ENCODE measurements at places on chromosomes 1 and 21.

DNA sequence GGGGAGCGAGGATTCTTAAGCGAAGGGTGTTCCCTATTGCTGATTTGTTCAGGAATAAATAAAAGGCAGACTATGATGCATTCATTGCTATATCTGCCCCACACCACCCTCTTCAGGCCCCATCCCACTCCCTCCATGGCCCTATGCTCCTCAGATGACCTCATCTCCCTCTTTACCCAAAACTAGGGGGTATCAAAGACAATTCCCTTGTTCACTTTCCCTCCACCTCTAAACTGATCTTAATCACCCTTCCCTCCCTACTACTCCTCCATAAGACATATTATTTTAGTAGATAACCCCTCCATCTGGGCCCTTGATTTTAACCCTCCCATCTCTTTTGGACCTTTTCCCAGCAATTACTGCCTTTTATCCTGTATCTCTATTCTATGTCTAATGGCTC is 434.9 kb upstream of the RUNX1 start:
- no peak for DNase-seq

DNA sequence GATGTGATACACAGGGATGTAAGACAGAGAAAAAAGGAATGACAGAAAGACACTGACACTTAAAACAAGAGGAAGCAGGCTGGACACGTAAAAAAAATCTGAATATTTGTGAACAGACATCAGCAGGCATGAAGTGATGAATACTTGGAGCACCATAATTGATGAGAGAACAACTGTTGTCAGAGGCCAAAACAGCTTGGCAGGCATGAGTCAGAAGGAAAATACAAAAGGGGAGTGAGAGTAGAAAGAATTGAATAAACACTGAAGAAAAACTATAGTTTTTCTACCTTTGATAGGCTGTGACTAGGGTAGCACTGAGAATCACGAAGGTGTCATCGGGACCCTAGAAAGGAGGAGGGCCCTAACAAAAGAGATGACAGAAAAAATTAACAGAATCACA is 21.6 kb upstream of the GUCA2A start:
- no peak for DNase-seq

- no peak for DNase-seq
These were observed 55.9 kb downstream of the ZBTB18 start for GRCh38 chr1:244106837-244107493.

DNA sequence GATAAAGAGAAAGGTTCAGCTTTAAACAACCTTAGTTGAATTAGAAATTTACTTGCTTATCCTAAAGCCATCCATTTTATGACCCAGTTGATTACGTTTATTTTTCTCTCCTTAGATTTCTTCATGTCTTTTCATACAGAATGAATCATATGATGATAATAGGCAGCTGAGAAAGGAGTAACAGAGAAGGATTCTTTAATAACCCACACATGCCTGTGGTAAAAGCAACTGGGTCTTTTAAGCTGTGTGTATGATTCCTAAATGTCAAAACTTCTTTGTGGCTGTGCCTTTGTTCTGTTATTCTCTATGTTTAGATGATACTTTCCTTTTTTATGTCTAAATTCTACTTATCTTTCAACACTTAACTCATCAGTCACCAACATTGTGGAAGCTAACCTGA is 626.5 kb downstream of the NCAM2 start:
- DNase-seq: no peak

GRCh38 chr1:43558346-43558841 is 27.7 kb downstream of the PTPRF start:
- no peak for DNase-seq

DNA sequence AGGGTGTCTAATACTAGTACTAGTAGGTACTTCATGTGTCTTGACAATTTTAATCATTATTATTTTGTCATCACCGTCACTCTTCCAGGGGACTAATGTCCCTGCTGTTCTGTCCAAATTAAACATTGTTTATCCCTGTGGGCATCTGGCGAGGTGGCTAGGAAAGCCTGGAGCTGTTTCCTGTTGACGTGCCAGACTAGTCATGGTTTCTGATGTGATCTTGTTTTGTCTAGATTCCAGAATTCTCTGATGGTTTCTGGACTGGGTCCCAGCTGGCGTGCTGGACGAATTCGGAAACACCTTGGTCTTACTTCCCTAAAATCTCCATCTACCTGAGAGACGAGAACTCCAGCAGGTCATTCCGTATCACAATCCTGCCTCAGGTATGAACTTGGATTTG is 66.1 kb upstream of the FAM3B start:
- no peak for DNase-seq

DNA sequence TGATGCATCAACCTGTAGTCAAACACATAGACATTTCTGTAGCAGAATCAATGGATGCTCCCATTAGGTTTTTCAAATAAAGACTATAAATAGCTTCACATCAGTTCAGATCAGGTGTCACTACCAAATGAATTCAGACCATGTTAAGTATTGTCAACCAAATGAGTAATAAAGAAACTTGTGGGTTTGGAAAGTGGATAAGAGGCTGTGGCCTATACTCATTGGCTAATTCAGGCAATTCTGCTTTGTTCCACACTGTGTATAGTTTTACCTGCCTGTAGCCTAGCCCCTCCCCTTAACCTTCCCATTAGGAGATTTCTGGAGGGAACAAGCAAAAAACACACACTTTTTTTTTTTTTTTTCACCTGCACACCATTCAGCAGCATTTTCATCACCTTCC is 321.2 kb downstream of the HLX start:
- DNase-seq: no peak

DNA sequence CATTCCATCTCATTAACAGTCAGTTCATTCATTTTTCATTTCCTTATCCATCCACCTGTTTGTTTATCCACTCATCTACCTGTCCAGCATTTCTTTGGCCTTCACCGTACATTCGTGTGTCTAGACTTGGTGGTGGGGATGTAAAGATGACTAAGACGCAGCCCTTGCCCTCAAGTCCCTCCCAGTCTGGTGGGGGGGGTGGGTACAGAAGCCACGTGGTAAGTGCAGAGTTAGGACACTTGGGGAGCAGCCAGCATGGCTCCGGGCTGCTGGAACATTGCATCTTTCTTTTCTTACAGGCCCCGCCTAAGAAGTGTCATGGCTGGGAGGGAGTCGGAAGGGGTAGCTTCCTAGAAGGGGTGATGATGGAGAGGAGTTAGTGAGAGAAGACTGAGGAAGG is 17.2 kb downstream of the KIF26B start:
- DNase-seq: no peak

DNA sequence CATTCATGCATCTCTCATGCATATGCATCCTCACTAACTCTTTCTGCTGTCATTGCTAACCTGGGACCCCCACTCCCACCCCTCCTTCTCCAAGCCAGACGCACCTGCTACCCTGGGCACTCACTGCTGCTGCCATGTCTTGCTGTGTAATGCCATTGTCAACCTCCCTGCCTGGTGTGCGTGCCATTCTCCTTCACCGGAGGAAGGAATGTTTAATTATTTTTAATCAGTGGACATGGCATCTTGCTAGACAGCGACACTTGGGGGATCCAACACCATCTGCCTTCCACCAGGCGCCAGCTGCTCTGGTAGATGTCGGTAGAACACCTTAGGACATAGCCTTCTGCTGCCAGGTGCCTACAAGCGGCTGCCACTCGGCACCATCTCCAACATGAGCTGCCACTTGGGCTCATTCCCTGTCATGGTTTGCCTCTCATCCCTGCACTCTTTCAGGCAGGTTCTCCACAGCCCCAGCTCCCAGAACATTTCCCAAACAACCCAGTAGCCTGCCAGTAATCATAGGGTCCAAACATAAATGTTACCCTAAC is 306.9 kb downstream of the TTLL7 start:
- no peak for DNase-seq

DNA sequence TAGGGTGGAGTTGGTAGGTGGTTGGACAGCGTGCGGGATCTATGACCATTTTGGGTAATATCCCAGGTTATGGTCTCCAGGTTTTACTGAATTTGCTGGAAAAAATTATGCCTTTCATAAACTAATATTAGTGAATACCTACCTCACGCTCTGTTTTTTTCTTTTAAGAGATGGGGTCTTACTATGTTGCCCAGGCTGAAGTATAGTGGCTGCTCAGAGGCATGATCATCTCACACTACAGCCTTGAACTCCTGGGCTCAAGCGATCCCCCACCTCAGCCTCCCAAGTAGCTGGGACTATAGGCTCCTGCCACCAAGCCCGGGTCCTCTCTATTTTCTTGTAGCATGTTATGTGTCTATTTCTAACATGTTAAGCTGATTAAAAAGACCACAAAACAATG is 100.2 kb downstream of the RHOU start:
- DNase-seq: no peak

DNA sequence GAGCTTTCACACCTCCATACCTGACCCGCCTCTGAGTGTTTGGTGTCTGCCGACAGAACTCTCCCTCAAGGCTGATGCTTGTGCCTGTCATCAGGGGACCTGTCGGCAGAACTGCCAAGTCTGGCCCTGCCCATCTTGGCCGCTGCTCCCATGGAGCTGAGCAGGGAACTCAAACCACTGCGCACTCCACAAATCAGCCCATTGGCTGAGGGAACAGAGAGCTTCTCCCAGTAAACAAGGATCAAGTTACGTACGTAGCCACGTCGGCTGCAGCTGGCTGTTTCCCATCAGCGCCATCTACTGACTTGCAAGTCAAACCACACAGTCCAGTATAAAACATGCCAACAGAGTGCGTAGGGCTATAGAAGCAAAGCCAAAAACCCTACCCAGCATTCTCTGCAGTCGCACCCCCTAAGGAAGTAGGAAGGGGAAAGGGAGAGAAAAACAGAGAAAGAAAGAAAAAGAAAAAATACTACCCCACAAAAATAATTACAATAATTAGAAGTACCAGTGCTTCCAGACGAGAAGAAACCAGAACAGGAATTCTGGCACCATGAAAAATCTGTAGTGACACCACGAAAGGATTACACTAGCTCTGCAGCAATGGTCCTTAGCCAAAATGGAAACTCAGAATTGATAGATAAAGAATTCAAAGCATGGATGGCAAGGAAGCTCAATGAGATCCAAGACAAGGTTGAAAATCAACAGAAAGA is 13.1 kb downstream of the KRTAP13-1 start:
- DNase-seq: peak; percentile 72

- DNase-seq: no peak
These were observed 1171.2 kb downstream of the PLA2G4A start for GRCh38 chr1:187999973-188000372.

DNA sequence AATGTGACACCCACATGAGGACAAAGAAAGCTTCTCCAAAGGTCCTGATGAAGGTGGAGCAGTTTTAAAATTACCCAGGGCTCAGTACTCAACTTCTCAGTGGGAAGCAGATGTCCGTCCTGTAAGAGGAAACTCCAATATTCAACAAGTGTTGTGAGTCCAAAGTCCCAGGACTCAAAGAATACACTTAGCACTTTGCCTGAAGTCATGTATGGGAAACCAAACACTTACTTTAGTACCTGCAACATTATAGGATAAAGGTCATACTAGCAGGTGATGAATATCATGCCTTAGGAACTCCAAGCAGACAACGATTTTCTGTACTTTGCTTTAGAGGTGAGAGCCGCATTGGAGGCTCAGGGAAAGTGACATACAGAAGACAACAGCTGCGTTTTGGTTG is 37.2 kb upstream of the ST6GALNAC3 start:
- DNase-seq: peak; percentile 18

DNA sequence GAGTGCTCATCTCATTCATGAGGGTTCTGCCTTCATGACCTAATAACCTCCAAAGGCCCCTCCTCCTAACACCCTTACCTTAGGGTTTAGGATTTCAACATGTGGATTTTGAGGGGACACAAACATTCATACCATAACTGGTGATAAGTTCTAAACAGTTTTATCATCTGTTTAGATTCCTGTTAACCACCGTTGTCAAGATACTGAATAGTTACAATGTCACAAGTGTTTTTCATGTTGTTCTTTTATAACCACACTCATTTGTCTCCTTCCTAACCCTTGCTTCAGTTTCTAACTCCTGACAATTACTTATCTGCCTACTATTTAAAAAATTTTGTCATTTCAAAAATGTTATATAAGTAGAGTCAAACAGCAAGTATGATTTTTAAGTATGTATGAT is 86.0 kb downstream of the NCAM2 start:
- no peak for DNase-seq

- no peak for DNase-seq
These were observed 37.0 kb upstream of the PRSS38 start for GRCh38 chr1:227778401-227778947.

- no peak for DNase-seq
These were observed 239.5 kb downstream of the HMCN1 start for GRCh38 chr1:185973645-185974044.

GRCh38 chr1:65812065-65812464 is 19.4 kb downstream of the PDE4B start:
- no peak for DNase-seq

DNA sequence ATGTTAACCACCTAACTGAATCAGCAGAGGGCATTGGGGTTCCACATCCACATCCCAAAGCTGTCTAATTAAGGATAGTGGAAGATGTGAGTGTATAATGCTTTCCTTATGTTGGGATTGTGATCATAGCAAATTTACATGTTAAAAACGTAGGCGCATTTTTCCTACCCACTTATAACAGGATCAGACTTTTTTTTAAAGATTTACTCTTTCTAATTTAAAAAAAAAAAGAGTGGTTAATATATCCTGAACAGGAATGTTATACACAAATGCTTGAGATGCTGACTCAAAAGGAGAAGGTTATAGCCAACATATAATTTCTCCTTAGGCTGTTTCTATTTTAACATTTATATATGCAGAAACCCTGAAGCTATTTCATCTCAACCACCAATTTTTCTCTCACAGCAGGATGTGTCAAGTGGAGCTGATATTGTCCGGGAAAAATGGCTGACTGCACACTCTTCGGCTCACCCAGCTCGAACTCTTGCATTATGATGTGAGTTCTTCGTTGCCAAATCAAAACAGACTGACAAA is 40.3 kb downstream of the RGS5 start:
- no peak for DNase-seq

- no peak for DNase-seq
These were observed 3.6 kb upstream of the ZNF124 start for GRCh38 chr1:247175458-247175857.

GRCh38 chr1:150268340-150268704 is 494 bp downstream of the APH1A start:
- peak; percentile 58 for DNase-seq
